ENCODE measurements at places on chromosomes 5 and 9.

DNA sequence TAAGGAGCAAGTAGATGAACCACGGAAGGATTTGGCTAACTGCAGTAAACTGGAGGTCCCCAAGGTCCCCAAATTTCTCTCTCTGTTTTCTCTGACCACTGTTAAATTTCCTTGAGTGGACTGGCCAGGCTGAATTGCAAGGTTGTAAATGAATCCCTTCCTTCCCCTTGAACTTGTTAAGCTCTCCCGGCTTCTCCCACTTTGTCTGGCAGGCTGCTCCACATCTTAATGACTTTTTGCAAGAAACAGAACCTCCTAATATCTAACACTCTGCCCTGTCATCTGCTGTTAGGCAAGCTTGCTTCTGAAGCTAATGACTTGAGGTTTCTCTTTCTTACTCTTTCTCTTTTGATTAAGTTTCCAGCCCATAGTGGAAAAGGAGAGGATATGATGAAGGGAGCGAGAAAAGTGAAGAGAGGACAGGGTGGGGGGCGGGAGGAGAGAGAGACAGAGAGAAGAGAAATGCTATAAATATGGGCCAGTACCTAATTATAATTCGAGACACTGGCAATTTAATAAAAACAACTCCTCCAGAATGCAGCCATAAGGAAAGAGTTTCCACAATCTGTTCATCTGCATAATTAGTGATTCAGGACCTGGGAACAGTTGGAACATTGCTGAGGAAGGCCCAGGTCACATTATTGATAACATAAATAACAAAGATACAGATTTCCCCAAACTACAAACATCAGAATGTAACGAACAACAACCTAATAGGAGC lies 437.3 kb upstream of the MPDZ start:
- no peaks in the 10 kb centered on the region for H3K36me3 ChIP-seq
- H3K4me3 ChIP-seq = no peak overlapping the region
- H3K27ac ChIP-seq = no peak overlapping the region
- H3K4me1 ChIP-seq = no peaks in the 10 kb centered on the region

DNA sequence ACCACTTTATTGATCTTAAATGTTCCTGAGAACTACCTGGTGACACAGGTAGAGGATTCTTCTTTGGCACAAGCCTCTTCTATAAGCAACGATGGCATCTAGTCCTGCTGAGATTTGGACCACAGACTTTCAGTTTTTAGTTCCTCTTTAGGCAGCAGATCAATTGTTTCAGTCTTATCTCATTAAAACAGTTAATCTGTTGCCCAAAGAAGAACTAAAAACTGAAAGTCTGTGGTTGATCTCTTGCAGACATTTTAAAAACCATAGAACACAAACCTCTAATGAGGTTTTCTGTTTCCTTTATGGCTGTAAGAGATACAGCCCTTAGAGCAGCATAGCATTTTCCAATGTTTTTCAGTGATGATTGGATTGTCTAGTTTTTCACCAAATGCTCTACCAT lies 480.9 kb downstream of the MTRR start:
- DNase-seq = no peak
- H3K4me3 ChIP-seq = no peak overlapping the region
- no peaks in the 10 kb centered on the region for H3K4me1 ChIP-seq
- no peaks in the 10 kb centered on the region for H3K27me3 ChIP-seq

DNA sequence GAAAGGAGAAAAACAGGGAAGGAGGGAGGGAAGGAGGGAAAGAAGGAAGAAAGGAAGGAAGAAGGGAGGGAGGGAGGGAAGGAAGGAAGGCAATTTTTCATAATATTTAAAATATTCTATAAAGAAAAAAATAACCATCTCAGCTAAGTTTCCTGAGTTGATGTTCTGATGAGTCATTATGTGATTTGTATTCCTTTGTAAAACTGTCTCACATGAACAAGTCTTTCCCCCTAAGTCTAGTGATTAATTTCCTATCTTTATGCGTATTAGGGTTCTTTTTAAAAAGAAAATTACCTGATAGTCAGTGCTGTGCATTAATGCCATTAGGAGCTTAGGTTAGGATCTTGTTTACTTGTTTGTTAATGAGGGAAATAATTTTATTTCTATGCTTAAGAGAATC lies 94.1 kb downstream of the RASEF start:
- H3K27me3 ChIP-seq = no peaks in the 10 kb centered on the region
- H3K36me3 ChIP-seq = no peaks in the 10 kb centered on the region
- H3K4me3 ChIP-seq = no peak overlapping the region
- H3K27ac ChIP-seq = no peak overlapping the region

GRCh38 chr9:83765376-83765775 lies 52.2 kb downstream of the GKAP1 start:
- no peaks in the 10 kb centered on the region for H3K27me3 ChIP-seq
- DNase-seq = no peak
- no peak overlapping the region for H3K4me3 ChIP-seq
- H3K4me1 ChIP-seq = no peaks in the 10 kb centered on the region
- H3K36me3 ChIP-seq = no peaks in the 10 kb centered on the region

GRCh38 chr5:68303038-68303738 lies 87.6 kb downstream of the PIK3R1 start:
- no peak overlapping the region for H3K4me3 ChIP-seq
- H3K27ac ChIP-seq = no peak overlapping the region
- no peaks in the 10 kb centered on the region for H3K27me3 ChIP-seq
- DNase-seq = no peak
- no peaks in the 10 kb centered on the region for H3K4me1 ChIP-seq
- no peaks in the 10 kb centered on the region for H3K36me3 ChIP-seq

All from Panc1 (cell line).